ENCODE measurements at places on chromosomes 11 and 22. TPM values are rescaled to one million over a fixed set of nuclear protein-coding genes. Genes with fewer than 3 reads are reported as not detected.

The JAML gene
- total RNA-seq: 5.3 TPM

DNA sequence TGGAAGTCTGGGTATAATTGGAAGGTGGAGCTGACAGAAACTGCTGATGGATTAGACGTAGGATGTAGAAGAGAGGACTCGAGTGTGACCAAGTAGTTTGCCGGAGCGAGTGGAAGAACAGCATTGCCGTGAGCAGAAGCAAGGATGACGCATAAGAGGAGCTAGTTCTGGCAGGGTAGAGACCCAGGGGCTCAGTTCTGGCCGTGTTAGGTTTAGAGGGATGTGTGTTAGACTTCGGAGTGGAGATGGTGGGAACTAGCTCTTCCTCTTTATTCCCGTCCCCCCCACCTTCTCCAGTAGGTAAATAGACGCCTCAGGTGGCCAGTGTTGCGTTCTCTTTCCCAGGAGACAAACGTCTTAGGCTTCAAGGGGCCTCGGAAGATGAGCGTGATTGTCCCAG lies 19.1 kb downstream of the TUB start:
- peak; percentile 39 for DNase-seq

DNA sequence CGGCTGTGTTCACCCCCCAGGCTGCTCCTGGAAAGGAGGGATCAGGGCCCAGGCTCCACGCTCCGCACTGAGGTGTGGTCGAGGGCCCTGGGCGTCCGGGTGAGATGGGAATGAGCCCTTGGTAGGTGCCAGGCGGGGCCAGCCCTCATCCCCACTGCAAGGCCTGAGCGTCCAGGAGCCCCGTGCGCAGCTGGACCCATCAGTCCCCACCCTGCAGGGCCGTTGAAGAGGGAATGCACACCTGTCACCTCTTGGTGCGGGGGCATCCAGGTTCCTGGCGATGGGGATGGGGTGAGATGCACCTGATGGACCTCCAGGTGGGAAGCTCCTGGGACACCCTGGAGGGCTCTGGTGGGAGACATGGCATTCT lies 72.2 kb downstream of the KCNQ1 start:
- DNase-seq: peak; percentile 57

The FOLR1 gene
- not detected for total RNA-seq

- no peak for DNase-seq
Observed at GRCh38 chr11:16876053-16876752, 137.8 kb downstream of the C11orf58 start.

GRCh38 chr22:37925330-37925729 lies 19.2 kb downstream of the MICALL1 start:
- no peak for DNase-seq

GRCh38 chr11:45576461-45577215 lies 88.8 kb downstream of the CHST1 start:
- no peak for DNase-seq

- DNase-seq: no peak
Observed at GRCh38 chr11:78752494-78752893, 177.8 kb upstream of the NARS2 start.

- DNase-seq: no peak
Observed at GRCh38 chr11:69890476-69890875, 71.3 kb upstream of the FGF3 start.

DNA sequence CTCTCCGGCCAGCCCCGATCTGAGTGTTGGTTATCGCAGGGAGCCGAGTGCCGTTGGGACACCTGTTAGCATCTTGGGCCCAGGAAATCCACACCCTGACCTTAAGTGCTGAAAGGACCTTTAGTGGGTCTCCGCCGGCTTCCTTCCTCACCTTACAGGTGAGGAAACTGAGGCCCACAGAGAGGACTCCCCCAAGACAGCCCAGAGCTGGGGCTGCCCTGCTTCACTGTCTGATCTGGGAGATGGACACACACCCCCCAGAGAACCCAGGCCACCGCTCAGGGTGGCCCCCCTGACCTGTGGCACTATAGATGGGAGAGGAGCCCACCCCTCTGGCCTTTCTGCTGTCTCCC lies 73.6 kb downstream of the FBLN1 start:
- DNase-seq: no peak

The SLCO2B1 gene
- total RNA-seq: 29.9 TPM

DNA sequence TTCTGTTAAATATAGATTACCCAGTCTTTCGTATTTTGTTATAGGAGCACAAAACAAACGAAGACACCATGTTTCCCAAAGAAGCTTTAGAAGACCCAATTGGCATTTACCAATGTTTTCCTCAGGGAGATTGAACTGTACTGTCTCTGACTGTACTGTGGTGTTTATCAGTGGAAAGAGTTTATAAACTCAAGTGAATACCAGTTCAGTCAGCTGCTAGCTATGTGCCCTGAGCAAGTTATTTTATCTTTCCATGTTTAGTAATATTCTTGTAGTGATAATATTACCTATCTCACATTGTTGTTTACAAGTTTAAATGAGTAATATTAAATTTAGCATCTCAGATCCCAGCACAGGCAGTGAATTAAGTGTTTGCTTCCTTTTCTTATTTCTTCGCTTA lies 773.2 kb downstream of the KCNA4 start:
- DNase-seq: no peak

- peak; percentile 10 for DNase-seq
Observed at GRCh38 chr22:36860017-36860416, 789 bp upstream of the NCF4 start.

GRCh38 chr11:77109236-77110019 lies 6.8 kb downstream of the OMP start:
- no peak for DNase-seq

DNA sequence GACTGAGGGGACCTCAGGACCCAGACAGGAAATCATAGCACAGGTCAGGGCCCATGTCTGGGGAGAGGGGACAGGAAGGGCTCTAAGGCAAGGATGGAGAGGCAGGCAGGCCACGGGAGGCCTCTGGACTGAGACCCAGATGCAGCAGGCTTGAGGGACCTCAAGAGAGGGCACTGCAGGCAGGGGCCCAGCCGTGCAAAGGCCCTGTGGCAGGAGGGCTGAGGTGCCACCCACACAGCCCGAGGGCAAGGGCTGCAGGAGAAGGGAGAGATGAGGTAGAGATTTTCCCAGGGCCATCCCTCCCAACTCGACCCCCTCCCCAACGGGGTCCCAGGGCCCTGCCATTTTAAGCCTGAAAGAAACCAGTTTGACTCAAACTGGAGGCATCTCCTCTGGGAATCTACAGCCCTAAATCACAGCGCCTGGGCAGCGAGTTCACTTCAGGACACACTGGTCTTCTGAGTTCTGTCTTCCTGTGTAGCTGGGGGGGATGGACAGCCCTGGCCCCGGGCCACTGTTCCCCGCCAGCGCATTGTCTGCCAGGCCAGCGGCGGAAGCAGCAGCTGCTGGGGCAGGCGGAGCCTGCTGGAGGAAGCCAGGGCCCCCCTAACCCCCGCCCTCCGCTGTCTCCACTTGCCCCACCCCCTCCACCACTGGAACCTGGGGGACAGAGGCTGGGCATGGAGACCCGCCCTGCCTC lies 20.3 kb upstream of the WNT7B start:
- peak; percentile 96 for DNase-seq

- DNase-seq: no peak
Observed at GRCh38 chr11:110631551-110631950, 80.7 kb downstream of the ARHGAP20 start.

DNA sequence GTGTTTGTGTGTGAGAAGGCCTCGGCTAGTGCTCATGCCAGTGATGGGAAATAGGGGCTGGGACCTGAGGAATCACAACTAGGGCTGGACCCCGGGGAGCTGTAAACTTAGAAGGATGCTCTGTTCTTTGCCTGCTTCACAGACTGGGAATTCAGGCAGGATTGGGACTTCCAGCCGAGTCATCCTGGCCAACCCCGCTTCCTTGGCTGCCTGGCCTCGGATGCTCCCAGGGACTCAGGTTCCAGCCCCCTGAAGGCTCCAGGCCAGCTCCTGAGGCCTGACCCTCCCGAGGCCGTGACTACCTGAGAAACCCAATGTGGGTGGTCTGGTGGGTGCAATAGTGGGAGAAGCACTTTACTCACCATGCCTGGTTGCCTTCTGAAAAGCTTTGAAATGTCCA lies 44.7 kb downstream of the IRAG1 start:
- peak; percentile 50 for DNase-seq

The ANGPTL5 gene
- not detected for total RNA-seq

DNA sequence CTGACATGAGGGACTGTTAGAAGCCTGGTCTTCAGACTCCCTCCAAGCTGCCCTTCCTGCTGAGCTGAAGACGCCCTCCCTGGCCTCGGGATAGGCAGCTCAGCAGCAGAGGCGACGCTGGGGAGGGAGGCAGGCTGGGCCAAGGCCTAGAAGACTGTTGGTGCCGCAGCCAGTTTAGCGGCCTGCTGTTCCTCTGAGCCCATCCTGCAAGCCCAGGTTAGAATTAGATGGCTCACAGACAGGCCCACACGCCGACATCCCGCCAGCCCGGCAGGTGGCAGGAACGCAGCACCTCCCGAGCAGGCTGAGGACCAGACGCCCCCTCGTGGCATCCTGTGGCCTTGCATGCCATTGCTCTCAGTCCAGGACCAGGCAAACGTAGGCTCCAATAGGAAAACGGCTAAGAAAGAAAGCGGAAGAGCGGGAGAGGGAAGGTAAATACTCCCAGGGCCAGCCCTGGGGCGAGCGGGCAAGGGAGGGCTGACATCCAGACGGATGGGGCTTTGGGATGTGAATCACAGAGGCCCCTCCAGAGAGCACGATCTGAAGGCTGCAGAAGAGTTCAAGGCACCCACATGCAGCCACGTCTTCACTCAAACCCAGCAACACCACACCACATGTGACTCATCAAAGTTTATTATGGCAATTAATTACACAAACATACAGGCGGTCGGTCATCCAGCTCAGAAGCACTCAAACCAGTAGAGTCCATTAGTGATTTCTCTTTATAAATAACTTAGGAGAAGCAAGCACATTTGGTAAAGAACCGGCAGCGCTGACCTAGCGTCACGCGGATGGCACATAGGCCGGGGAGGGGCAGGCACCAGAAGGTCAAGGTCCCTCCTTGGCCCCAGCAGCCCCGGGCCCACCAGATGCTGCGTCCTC lies 27.6 kb downstream of the CD5 start:
- peak; percentile 94 for DNase-seq

The MIAT gene
- 0.82 TPM for total RNA-seq

DNA sequence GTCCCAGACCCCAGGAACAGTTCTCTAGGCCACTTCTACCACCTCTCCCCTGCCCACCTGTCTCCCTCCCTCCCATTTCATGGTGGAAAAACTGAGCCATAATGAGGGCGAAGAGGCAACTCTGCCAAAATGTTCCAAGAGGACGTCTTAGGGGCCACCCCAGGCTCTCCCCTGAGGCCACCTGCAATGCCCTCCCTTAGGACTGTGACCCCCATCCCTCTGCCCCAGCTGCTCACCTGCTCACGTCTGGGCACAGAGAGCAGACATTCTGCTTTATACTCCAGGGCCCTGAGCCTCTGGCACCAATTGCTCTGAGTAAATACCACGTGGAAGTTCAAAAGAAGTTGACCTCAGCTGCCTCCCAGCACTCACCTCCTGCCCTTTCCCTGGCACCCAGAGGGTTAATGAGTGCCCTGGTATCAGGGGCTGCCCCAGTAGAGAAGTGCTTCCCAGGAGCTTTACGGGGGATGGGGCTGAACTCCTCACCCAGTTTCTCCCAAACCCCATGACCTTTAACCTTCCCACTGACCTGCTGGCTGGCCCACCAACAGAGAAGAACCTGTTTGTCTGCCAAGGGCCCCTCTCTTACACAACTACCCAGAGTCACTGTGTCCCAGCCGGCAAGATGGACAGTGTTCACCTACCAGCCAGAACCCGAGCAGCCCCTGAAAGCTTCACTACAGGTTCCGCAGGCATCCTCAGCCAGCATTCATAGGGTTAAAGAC lies 627 bp upstream of the APOA5 start:
- no peak for DNase-seq

The DLG2 gene
- total RNA-seq: 11.3 TPM

The MAPK8IP2 gene
- total RNA-seq: 1.8 TPM

The CLDN5 gene
- 129 TPM for total RNA-seq

The AP5B1 gene
- total RNA-seq: 8.6 TPM

- DNase-seq: no peak
Observed at GRCh38 chr22:44930711-44931035, 79.1 kb downstream of the PHF21B start.

GRCh38 chr22:23181721-23182308 lies 1.5 kb downstream of the BCR start:
- DNase-seq: no peak

The LYVE1 gene
- total RNA-seq: 41.5 TPM

- DNase-seq: no peak
Observed at GRCh38 chr11:122852074-122852795, 13.9 kb downstream of the CRTAM start.

The FOLR3 gene
- total RNA-seq: not detected

DNA sequence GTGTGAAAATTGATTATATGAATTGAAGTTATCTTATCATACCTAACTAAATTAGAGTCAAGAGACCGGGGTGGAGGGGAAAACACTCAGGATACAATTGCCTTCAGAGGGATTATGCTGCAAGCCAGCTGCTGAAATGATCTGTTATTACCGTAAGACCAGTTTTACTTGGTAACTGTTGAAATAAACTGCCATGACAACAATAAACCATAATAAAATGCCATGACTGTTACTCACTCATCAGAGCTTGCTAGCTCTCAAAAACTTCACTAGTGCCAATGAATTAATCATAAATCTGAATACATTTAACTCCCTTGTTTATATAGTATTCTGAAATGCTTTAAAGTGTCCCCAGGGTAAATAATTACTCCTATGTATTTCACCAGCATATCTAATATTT lies 68.2 kb downstream of the CASP12 start:
- DNase-seq: no peak

Measured in sigmoid colon (tissue), 7 donors.